ENCODE measurements at places on chromosomes 7 and 10.

DNA sequence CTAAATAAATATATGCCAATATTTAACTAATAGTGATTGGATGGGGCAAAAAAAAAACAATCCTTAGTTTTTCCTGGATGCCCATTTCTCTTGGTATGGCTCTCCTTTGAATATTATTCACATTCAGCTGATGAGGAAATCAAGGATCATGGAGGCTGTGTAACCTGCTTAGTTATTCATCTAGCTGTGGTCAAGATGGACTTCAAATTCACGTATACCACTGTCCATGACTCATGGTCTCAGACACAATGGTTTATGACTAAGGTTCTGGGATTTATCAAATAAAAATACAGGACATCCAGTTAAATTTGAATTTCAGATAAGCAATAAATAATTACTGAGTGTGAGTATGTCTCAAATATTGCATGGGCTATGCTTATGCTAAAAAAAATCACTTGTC lies 191.5 kb upstream of the CELF2 start:
- no peak for DNase-seq

DNA sequence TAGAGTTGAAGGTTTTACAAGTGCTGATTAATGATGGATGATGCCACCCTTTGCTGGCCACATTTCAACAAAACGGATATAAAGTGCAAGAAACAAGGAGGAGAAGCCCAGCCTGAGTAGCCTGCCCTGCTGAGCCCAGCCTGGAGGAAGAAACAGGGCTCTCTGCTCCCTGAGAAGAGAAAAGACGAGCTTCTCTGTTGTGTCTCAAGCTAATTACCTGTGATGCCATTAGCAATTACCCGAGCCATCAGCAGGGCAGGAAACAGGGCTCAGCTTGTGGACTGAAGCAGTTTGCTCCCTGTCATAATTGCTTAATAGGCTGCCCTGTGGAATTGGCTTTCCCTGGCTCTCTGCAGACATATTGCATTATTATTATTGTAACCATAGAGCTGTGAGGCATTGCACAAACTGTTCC lies 709.3 kb upstream of the AUTS2 start:
- DNase-seq, result no peak

- DNase-seq, result no peak
These were observed 35.3 kb upstream of the SEPHS1 start for GRCh38 chr10:13383399-13383761.

GRCh38 chr7:133484086-133484485 lies 231.2 kb downstream of the EXOC4 start:
- DNase-seq, result no peak

- no peak for DNase-seq
These were observed 96.9 kb downstream of the NT5C2 start for GRCh38 chr10:103096130-103096529.
